ENCODE measurements at places on chromosomes 16 and 17.
A peak's percentile ranks its signal among the peaks of the same experiment; 100 is the strongest.

- DNase-seq = no peak
Measured at GRCh38 chr16:24288516-24288915, 32.4 kb downstream of the CACNG3 start.

- DNase-seq = no peak
Measured at GRCh38 chr17:61723914-61724313, 132.9 kb upstream of the NACA2 start.

DNA sequence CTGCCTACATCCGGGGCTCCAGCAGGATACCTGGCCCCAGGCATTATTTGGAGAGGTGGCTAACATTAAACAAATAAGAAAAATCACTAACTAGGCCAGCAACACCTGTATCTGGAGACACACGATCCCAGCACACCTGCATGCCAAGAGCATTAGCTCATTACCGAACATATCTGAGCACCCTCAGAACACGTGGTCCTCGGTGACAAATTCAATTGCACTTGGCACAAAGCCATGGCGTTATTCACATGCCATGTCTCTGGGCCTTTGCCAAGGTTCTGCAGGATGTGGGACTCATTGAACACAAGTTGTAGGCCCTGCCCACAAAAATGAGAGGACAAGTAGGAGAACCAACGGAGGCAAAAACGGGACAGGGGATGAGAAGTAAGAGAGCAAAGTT is 552.3 kb downstream of the TOX3 start:
- DNase-seq = no peak

GRCh38 chr16:75225092-75225491 is 6.3 kb downstream of the CTRB1 start:
- DNase-seq = no peak

GRCh38 chr16:57818377-57819064 is 16.2 kb upstream of the KIFC3 start:
- DNase-seq = no peak

- DNase-seq = no peak
Measured at GRCh38 chr17:65727246-65727645, 165.8 kb upstream of the AXIN2 start.

DNA sequence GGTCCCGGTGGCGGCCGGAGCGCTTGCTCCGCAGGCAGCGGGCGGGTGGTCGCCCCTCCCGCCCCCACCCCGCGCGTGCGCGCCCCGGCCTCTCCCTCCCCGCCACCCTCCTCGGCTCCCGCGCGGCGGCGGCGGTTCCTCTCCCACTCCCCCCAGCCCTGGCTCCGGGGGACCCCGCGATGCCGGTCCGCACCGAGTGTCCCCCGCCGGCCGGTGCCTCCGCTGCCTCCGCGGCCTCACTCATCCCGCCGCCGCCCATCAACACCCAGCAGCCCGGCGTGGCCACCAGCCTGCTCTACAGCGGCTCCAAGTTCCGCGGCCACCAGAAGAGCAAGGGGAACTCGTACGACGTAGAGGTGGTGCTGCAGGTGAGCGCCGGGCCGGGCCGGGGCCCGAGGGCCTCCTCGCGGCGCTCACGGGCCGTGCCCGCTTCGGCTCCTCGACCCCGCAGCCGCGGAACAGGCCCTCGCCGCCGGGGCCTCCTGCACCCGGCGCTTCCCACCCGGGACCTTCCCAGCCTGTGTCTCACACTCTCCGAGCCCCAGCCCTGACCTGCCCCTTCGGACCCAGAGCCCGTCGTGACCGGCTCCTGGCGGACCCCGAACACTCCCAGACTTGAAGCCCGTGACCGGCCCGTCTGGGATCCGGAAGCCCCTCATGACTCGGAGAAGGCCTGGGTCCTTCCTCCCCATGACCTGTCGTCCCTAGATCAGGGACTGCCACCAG is 490 bp downstream of the GID4 start:
- DNase-seq = peak; percentile 65

DNA sequence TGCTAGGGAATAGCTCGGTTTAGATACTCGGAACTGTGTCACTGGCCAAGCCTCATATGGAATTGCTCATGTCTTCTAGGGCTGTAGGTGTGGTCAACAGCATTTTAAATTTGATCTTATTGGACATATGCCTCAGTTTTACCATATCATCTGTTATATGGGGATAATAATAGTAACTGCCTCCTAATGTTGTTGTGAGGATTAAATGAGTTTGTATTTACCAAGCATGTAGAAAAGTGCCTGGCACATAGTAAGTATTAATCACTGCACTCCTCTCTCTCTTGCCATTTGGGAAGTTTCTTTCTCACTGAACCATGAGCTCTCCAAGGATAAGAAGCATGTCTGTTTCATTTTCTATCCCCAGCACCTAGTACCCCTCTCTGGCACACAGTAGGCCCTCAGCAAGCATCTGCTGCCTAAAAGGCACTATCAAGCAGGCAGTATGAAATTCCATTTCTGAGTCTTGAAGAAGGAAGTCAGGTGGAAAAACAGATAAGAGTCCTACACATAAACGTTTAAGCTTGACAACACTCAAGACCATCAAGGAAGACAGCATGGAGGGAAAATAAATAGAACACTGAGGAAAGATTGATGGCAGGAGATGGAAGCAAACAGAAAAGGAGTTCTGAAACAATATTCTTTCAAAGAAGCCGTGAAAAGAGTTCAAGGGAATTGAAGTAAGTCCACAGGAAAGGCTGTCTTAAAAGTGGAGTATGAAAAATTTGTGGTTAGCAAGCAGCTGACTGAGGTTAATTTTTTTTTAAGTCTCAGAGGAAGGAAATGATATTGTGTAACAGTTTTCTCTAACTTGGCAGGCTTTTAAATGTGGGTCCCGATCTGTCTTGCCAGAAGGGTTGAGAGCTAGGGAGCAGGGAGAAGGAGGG is 2.2 kb upstream of the ATP6V0A1 start:
- DNase-seq = peak; percentile 23

DNA sequence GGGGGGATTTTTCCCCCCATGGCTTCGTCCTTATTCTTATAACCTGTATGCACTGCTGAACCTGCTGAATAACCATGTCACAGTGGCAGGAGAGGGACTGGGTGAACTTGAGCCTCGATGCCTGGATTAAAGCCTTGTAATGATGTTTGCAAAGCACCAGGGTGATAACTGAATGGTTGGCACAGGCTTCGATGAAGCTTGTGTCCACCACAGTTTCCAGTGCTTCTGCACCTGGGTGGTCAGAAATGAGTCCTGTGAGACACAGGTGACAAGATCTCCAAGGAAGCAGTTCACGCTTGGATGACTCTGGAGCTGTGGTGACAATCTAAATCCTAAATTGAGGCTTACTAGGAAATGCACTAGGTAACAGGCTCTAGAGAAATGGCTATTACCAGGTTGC is 729.3 kb downstream of the MAF start:
- no peak for DNase-seq

DNA sequence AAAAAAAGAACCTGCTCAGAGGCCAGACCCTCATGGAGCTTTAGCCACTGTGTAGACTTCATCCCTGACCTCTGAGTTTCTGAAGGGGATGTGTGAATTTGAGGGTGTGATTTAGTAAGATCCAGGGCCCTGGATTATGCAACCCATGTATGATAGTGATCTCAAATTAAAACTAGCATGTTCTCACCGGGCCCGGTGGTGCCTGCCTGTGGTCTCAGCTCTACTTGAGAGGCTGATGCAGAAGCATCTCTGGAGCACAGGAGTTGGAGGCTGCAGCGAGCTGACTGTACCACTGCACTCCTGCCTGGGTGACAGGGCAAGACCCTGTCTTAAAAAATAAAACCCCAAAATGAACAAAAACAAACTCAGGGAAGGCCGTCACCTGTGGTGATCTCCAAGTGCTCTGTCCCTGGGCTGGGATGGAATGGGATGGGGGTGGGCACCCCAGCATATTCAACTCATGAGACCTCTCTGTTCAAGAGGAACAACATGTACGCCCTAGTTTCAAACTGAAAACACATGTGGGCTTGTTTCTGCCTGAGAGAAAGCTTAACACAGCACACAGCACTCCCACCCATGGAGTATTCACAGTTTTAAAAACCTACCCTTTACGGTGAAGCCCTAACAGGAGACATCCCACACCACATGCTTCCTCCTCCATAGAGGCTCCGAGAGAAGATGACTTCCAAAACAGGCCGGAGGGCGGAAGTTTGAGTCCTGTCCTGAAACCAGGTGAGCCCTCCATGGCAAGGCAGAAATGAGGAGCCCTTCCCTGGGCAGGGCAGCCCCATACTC is 30.1 kb downstream of the GNPTG start:
- DNase-seq = no peak

- no peak for DNase-seq
Measured at GRCh38 chr16:84098939-84099338, 17.8 kb downstream of the MBTPS1 start.

GRCh38 chr17:31487648-31488263 is 96.3 kb downstream of the RAB11FIP4 start:
- DNase-seq = peak; percentile 96

DNA sequence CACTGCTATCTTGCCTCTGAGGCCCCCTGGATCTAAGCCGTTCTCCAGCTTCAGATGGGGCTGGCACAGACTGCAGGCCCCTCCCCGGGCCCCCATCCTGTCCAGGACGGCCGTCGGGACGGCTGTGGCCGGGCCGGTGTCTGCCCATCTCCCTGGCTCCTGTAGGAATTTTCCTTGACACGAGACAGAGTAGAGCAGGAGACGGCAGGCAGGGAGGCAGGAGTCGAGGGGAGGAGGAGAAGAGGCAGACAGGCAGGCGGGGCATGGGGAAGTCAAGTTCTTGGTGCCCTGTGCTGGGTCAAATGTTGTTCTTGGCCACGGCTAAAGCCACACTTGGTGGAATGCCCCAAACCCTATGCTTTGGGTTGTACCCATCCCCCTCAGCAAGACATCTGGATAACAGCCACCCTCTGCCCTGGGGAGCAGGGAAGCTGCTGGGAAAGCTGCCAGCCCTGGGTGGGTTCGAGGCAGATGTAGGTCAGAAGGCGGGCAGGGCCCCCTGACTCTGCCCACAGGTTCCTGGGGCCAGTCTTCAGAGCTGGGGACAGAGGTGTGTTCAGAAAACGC is 4.0 kb downstream of the C1QTNF1 start:
- no peak for DNase-seq

DNA sequence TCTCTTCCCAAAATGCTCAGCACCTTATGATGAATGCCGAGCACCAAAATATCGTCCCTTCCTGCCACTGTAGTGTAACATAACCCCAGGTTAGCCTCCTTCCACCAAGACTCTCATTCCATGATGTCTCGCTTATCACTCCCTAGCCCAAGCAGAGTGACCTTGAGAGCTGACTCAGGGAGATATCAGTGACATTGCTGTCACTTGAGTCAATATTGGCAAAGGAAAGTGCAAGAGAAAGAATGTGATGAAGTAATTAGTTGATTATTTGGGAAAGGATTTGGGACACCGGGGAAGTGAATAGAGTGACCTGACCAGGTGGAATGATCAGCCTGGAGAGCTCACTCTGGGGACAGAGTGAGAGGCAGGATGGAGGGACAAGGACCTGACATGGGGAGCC is 2.6 kb upstream of the ANKFN1 start:
- DNase-seq = no peak

- no peak for DNase-seq
Measured at GRCh38 chr16:87123356-87124001, 193.7 kb downstream of the C16orf95 start.

GRCh38 chr17:14044702-14045101 is 24.6 kb upstream of the COX10 start:
- DNase-seq = no peak
